ENCODE measurements at places on chromosomes 1 and 21. TPM values are rescaled to one million over a fixed set of nuclear protein-coding genes. Genes with fewer than 3 reads are reported as not detected.

C1orf94 gene
- total RNA-seq: not detected

OR2L2 gene
- total RNA-seq: 0.21 TPM

TSPAN2 gene
- 14.2 TPM for total RNA-seq

COPA gene
- total RNA-seq: 122 TPM

OPRD1 gene
- total RNA-seq: not detected

ATAD3C gene
- total RNA-seq: 0.13 TPM

TUFT1 gene
- 11.4 TPM for total RNA-seq

TMEM52 gene
- 0.52 TPM for total RNA-seq

TMPRSS15 gene
- not detected for total RNA-seq

MYCL gene
- total RNA-seq: 1.2 TPM

GRCh38 chr1:59750328-59751003 lies 64.3 kb upstream of the HOOK1 start:
- no peaks in the 10 kb centered on the region for H3K4me1 ChIP-seq
- no peak overlapping the region for H3K27ac ChIP-seq
- no peaks in the 10 kb centered on the region for H3K27me3 ChIP-seq
- no peak for DNase-seq

DNA sequence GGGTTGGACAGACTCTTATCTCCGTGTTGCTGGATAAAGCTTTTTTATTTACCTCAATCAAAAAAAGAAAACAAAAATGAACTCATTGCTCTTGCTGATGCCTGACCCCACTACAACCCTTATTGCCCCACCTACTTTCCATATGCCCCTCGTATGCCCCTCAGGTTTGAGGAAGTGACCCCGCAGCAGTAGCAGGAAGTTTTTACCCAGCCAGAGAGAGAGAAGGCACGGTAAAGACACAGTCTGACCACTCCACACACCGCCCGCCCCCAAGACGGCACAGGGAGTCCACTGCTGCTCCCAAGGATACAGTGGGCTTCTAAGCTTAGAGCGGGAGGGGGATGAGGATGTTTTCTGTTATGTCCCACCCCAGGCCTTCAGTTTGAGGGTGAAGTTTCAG lies 9.8 kb downstream of the PLEKHO1 start:
- peaks cover 8% of the 10 kb centered on the region for H3K36me3 ChIP-seq
- H3K27me3 ChIP-seq: no peaks in the 10 kb centered on the region
- peak overlapping the region; percentile 91 for H3K27ac ChIP-seq
- peaks cover 59% of the 10 kb centered on the region for H3K4me1 ChIP-seq
- DNase-seq: no peak

GRCh38 chr1:192147221-192147620 lies 11.0 kb upstream of the RGS18 start:
- H3K36me3 ChIP-seq: no peaks in the 10 kb centered on the region
- no peaks in the 10 kb centered on the region for H3K27me3 ChIP-seq
- H3K4me3 ChIP-seq: no peak overlapping the region
- H3K4me1 ChIP-seq: no peaks in the 10 kb centered on the region

- DNase-seq: no peak
- H3K36me3 ChIP-seq: no peaks in the 10 kb centered on the region
- H3K27ac ChIP-seq: no peak overlapping the region
- H3K4me1 ChIP-seq: peaks cover 16% of the 10 kb centered on the region
Observed at GRCh38 chr1:8465013-8465412, 147.1 kb downstream of the SLC45A1 start.

GRCh38 chr21:41692185-41692565 lies 74.7 kb downstream of the RIPK4 start:
- H3K36me3 ChIP-seq: no peaks in the 10 kb centered on the region
- H3K27ac ChIP-seq: no peak overlapping the region
- no peak overlapping the region for H3K4me3 ChIP-seq
- H3K27me3 ChIP-seq: peaks cover 39% of the 10 kb centered on the region
- DNase-seq: no peak
- no peaks in the 10 kb centered on the region for H3K4me1 ChIP-seq

GRCh38 chr1:245953876-245954660 lies 553.0 kb downstream of the SMYD3 start:
- DNase-seq: no peak
- no peak overlapping the region for H3K27ac ChIP-seq
- peak overlapping the region; percentile 91 for H3K4me3 ChIP-seq
- H3K27me3 ChIP-seq: no peaks in the 10 kb centered on the region
- H3K4me1 ChIP-seq: peaks cover 16% of the 10 kb centered on the region

DNA sequence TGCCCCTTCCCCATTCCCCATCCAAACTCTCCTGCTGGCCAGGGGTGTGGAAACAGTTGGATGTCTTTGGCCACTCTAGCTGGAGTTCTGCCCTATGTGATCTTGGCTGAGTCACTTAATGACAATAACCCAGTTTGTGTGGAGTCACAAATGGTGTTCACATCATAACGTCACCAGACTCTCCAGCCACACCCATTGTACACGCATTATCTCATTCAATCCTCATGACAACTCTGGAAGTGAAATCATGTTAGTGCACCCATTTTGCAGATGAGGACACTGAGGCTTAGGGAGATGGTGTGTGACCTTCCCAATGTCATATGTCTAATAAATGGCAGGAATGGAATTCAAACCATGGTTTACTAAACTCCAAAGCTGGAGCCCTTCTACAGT lies 1.2 kb upstream of the CDA start:
- peaks cover 8% of the 10 kb centered on the region for H3K36me3 ChIP-seq
- H3K27me3 ChIP-seq: peaks cover 64% of the 10 kb centered on the region
- peaks cover 2% of the 10 kb centered on the region for H3K4me1 ChIP-seq
- no peak for DNase-seq
- H3K27ac ChIP-seq: no peak overlapping the region
- no peak overlapping the region for H3K4me3 ChIP-seq

DNA sequence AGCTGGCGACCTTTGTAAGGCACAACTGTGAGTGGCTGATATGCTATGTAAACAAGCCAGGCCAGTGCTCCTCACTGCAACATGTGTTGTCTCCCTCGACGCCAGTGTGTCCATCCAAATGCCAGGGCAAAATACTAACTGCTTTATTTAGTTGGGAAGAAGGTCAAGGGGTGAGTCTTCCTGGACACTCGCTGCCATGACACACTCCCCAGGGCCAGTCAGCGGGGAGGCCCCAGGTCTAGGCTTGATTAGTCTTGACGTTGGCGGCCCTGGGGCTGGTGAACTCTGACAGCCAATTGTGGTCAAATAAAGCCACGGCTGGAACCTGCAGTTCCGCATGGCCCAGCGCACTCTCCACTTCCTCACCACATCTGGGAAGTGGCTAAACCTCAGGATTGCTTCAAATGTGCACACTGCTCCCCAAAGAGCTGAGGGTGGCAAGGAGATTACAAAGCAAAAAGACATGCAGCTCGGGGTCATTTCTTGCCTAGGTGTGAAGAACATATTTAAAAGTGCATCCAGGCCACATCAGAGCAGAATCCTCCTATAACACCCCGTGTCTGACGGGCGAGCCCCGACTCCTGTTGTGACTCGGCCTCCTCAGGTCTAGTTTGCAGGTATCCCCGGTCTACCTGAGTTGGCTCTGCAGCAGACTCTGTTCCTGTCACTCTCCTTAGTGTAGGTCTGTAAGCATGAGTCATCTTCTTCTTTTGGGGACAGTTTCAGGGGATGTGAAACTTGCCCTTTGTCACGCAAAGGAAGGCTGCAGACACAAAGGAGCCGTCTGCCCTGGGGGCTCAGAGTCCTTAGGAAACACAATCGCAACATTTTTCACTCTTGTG lies 183.5 kb downstream of the RUNX1 start:
- peaks cover 35% of the 10 kb centered on the region for H3K4me1 ChIP-seq
- H3K36me3 ChIP-seq: peaks cover 4% of the 10 kb centered on the region
- no peak for DNase-seq
- peak overlapping the region; percentile 28 for H3K4me3 ChIP-seq
- H3K27ac ChIP-seq: peak overlapping the region; percentile 78

- no peak for DNase-seq
- H3K4me1 ChIP-seq: no peaks in the 10 kb centered on the region
- no peak overlapping the region for H3K27ac ChIP-seq
Observed at GRCh38 chr1:159492575-159493323, 43.1 kb downstream of the OR10J5 start.

DNA sequence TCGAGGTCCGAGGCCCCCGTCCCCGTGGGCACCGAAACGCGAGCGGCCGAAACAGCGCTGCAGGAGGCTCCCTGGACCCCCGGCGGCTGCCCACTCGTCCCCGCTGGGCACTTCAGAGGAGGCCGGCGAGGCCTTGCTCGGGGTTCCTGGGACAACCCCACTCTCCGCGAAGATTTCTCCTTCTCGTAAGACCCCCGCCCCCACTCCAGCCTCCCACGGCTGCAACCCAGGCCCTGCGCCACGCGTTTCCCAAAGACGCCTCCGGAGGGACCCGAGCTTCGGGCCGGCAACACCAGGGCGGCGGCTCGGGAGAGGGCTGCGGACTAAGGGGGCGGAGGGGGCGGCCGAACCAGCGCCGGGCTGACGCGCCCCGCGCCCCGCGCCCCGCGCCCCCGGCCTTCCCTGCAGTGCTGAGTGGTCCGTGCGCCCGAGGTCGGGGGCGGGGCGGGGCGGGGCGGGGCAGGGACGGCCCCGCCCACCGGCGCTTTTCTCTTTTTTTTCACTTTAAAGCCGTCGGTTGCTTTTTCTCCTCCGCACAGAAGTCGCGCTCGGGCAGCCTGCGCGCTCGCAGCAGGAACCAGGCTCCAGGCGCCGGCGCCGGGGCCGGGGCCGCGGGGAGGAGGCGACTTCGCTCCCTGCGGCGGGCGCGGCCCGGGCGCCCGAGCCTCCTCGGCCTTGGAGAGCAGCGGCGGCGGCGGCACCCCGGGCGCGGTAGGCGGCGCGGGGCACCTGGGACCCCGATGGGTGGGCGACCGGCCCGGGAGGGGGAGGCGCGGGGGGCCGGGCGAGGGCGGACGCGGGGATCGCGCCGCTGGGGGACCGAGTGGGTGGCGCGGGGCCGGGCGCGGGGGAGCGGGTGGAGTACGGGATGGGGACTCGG lies at the start of gene SPSB1:
TSS of gene SPSB1 (plus strand) at position 534 of the 880 bp plus-strand sequence. CDS start 62,998 bp downstream, outside the sequence.
- DNase-seq: peak; percentile 34
- H3K27me3 ChIP-seq: no peaks in the 10 kb centered on the region

- H3K4me3 ChIP-seq: no peak overlapping the region
- peak overlapping the region; percentile 32 for H3K27ac ChIP-seq
- no peak for DNase-seq
- H3K36me3 ChIP-seq: peaks cover 17% of the 10 kb centered on the region
- H3K27me3 ChIP-seq: no peaks in the 10 kb centered on the region
Observed at GRCh38 chr1:113898241-113898814, 6.3 kb downstream of the AP4B1 start.

- no peak for DNase-seq
- no peak overlapping the region for H3K27ac ChIP-seq
- H3K36me3 ChIP-seq: no peaks in the 10 kb centered on the region
- H3K4me1 ChIP-seq: no peaks in the 10 kb centered on the region
Observed at GRCh38 chr1:87117761-87118368, 203.4 kb downstream of the HS2ST1 start.

DNA sequence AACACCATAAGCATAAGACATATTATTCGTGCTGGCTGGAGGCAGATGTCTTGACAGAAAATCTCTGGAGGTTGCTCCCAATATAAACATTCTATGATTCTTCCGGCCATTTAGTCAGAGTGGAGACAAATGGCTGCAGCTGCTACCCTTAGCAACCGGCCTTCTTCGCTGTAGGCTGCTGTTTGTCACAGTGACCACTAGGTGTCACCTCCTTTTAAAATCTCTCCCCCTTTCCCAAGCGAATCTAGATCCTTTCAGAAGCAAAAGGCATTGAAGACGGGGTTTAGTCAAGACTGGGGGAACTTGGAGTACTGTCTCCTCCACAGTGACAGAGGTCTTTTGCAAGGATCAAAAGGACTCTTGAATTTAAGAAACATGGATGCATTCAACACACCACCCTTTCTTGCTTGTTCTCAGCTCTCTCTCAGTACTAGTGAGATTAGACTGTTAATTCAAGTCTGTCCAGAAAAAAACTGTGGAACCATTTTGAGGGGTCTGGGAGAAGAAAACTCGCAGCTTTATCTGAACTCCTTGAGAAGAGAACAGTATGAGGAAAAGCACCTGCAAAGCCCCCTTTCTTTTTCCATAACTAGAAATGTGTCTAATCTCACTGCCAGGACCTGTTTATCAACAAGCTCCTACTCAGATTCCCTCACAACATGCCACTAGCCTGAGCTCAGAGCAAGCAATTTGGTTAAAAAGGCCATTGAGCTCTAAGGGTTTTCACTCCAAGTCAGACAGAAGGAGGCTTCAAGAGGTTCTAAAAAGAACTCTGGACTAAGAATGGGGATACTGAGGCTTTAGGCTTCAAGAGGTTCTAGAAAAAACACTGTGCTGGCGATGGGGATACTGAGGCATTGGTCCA lies 408.3 kb upstream of the PLXNA2 start:
- no peak for DNase-seq
- peaks cover 35% of the 10 kb centered on the region for H3K27me3 ChIP-seq
- H3K4me1 ChIP-seq: no peaks in the 10 kb centered on the region
- H3K4me3 ChIP-seq: no peak overlapping the region
- H3K27ac ChIP-seq: no peak overlapping the region

DNA sequence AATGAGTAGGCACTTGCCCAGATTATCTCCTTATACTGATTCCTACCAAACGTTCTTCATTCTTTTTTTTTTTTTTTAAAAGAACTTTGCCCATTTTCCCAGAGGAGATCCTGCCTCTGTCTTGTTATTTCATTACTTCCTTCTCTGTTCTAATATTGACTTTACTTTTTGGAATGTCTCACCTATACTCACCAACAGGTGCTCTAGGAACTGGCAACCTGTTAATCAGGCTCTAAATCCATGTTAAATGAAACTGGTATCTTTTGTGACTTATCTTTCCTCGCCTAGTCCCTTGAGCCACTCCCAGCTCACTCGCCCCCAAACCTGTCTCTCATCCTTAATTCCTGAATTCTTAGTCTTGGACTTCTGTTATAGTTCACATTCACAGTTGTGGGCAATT lies 1.2 kb upstream of the CRCT1 start:
- DNase-seq: no peak
- peaks cover 4% of the 10 kb centered on the region for H3K36me3 ChIP-seq
- no peak overlapping the region for H3K27ac ChIP-seq
- peaks cover 6% of the 10 kb centered on the region for H3K4me1 ChIP-seq
- H3K27me3 ChIP-seq: peaks cover 90% of the 10 kb centered on the region

- no peaks in the 10 kb centered on the region for H3K4me1 ChIP-seq
- no peak overlapping the region for H3K4me3 ChIP-seq
- no peaks in the 10 kb centered on the region for H3K36me3 ChIP-seq
Observed at GRCh38 chr1:176575991-176576390, 113.0 kb downstream of the PAPPA2 start.

GRCh38 chr21:35603494-35603893 lies 456.8 kb downstream of the SETD4 start:
- no peaks in the 10 kb centered on the region for H3K4me1 ChIP-seq
- H3K27me3 ChIP-seq: peaks cover 43% of the 10 kb centered on the region
- DNase-seq: no peak
- H3K4me3 ChIP-seq: no peak overlapping the region
- no peak overlapping the region for H3K27ac ChIP-seq
- H3K36me3 ChIP-seq: no peaks in the 10 kb centered on the region

- no peak for DNase-seq
- no peak overlapping the region for H3K4me3 ChIP-seq
- H3K4me1 ChIP-seq: peaks cover 3% of the 10 kb centered on the region
- H3K36me3 ChIP-seq: peaks cover 7% of the 10 kb centered on the region
- H3K27me3 ChIP-seq: no peaks in the 10 kb centered on the region
- no peak overlapping the region for H3K27ac ChIP-seq
Observed at GRCh38 chr1:3640121-3640837, 9.6 kb downstream of the WRAP73 start.

- no peaks in the 10 kb centered on the region for H3K4me1 ChIP-seq
- no peak overlapping the region for H3K4me3 ChIP-seq
- DNase-seq: no peak
- H3K36me3 ChIP-seq: peaks cover 2% of the 10 kb centered on the region
- H3K27me3 ChIP-seq: peaks cover 77% of the 10 kb centered on the region
Observed at GRCh38 chr1:115714572-115715141, 53.9 kb downstream of the CASQ2 start.

GRCh38 chr1:19872190-19872589 lies 10.0 kb upstream of the OTUD3 start:
- H3K4me1 ChIP-seq: peaks cover 6% of the 10 kb centered on the region
- H3K27me3 ChIP-seq: peaks cover 70% of the 10 kb centered on the region
- H3K4me3 ChIP-seq: no peak overlapping the region
- DNase-seq: no peak

Data from T-helper 17 cell (primary cell).